Activated T-helper 1 cell treated with anti-CD3 and anti-CD28 coated beads, Interleukin-2, amount 50 U/mL, for 16 hours (primary cell): ENCODE measurements at places on chromosomes 3 and 15.
A peak's percentile ranks its signal among the peaks of the same experiment; 100 is the strongest.

DNA sequence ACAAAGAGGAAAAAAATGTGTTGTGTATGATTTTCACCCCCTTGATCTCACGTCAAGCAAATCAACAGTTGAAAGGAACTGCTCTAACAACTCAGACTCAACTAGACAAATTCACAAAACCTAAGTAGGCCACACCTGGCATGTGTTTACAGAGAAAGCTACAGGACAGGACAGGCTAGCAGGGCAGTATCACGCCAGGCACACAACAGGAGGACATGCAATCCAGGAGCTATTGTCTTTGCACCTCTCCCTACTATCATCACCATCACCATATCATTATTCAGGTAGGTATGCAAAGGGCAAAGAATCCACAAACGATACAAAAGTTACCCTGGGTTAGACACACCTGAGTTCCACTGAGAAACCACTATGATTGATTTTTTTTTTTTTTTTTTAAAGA lies 86.4 kb downstream of the TBL1XR1 start:
- DNase-seq = no peak

DNA sequence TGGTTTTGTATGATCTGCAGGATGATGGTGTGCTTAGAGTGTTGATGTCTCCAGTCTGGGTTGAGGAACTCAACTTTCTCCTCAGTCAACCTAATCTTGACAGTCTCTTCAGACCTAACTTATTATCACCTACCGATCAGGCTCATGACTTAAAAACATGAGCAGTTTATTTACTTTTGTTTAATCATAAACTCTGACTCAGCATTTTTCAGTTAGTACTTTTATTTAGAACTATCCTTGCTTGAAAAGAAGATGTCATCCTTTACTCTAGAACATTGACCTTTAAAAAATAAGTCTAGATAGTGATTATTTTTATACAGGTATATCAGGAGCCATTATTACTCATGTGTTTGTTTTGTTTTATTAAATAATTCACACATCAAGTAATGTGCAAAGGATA lies 414.8 kb downstream of the AGBL1 start:
- DNase-seq = no peak

GRCh38 chr15:80325206-80325605 lies 73.2 kb upstream of the CTXND1 start:
- DNase-seq = no peak

DNA sequence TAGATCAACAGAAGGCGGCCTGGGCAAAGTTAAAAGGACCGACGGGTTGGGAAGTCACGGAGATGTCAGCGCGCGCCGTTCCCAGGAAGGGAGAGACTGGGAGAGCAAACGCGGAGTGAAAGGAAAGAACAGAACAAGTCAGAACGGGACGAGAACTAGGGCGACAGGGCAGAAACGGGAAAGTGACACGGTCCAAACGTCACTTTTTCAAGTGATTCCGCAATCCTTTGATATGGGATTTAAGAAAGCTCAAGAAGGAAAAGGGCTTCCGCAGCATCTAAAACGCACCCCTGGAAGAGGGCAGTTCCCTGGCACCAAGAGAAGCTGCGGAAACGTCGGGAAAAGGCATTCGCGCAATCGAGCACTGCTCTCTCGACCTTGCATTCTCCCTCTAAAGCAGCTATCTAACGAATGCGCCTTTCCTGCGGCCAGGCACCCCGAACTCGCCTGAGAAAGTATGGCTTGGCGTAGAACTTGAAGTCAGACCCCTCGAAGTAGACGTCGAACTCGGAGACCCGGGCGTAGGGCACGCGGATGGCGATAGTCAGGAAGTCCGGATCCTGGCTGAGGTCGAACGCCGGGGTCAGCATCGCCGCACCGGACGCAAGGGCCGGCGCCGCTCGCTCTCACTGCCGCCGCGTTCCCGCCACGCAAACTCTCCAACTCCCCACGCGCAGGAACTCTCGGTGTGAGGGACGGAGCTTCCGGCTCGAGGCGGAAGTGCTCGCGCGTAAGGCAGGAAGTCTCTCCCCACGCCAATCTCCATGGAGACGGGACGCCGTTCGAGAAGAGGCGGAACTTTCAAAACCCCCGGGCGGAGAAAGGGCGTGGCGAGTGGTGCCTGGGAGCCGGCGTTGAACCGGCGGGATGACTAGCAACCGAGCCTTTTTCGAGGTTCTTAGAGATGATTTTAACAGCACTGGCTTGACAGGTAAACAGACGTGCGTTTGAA lies at the start of gene SHQ1:
Gene SHQ1 (minus strand): TSS at position 695 of the 952 bp plus-strand sequence. CDS start 105 bp downstream, at position 590.
- DNase-seq = peak; percentile 90

DNA sequence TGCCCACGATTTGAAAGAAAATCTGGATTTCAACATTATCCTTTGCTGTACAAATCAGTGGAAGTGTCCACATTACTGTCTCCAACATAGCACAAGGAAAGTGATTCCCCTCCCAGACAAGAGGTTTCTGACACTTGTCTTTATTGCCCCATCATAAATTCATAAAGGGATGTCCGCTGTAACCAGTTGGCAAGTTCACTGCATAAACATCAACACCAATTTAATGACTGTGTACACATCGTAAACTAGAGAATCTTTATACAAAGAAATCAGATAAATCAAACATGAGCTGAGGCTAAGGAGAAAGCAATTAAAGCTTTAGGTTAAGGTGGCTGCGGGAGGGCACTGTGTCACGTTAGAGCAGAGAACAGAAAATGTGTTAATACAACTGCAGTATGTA lies 129.8 kb downstream of the MEIS2 start:
- DNase-seq = no peak

- no peak for DNase-seq
Measured at GRCh38 chr15:71511796-71512681, 298.3 kb upstream of the NR2E3 start.
